ENCODE measurements at places on chromosomes 4 and X.

DNA sequence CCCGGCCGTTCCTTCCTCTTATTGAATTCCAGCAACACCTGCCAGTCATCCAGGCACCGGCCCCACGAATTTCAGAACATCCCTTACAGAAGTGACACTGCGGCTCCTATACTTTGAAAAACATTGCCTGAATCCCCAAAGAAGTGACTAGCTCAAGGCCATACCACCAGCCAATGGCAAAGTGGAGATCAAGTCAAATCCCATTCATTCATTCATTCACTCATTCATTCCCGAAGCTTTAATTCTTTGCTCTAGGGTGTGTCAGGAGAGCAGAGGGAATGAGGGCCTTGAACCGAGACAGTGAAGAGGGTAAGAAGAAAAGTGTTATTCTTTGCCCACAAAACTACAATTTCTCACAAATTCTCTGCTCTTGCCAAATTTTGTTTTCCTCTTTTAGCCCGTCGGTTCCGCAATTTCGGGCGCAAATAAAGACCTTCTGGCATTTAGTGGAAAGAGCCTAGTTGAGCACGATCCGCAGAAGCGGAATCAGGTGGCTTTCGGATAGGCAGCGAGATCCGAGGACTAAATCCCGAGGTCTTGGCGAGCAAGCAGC, 824 bp upstream of the HMGB3 start:
- DNase-seq: no peak

- no peak for DNase-seq
Measured at GRCh38 chr4:108148316-108148715, 20.4 kb downstream of the LEF1 start.

DNA sequence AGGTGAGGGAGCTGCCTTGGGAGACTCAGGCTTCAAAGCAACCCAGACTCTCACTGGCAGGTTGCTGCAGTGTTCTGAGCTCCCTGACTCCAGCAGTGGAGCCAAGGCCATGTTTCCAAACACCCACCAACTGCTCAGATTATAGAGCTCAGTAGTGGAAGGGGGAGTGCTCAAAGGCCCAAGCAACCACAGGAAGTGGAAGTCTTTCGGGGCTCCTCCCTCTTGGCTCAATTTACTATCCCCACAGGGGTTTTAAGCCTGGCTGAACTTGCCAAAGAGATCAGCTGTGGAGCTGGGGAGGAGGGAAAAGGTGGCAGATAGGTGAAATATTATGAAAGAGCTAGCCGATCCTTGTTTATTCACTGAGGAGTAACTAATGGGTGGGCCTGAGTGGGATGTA, 82.5 kb downstream of the HPRT1 start:
- no peak for DNase-seq

GRCh38 chrX:65601530-65602220, 65.8 kb upstream of the MSN start:
- DNase-seq: no peak
